Left renal cortex interstitium (tissue), 4 donors: ENCODE measurements at places on chromosomes 7 and 10. TPM values are rescaled to one million over a fixed set of nuclear protein-coding genes. Genes with fewer than 3 reads are reported as not detected.

Gene GFRA1
- 23.2 TPM for polyA plus RNA-seq

Gene AGBL3
- 13.9 TPM for polyA plus RNA-seq

Gene FAM13C
- polyA plus RNA-seq = 9.4 TPM

Gene PPP1R3C
- polyA plus RNA-seq = 34.1 TPM

Gene EPHA1
- polyA plus RNA-seq = 17.7 TPM

Gene ZNF485
- polyA plus RNA-seq = 4.9 TPM

Gene VTI1A
- polyA plus RNA-seq = 20.8 TPM

Gene EPC1
- polyA plus RNA-seq = 73.5 TPM

Gene MET
- 35.2 TPM for polyA plus RNA-seq

Gene VGF
- 0.12 TPM for polyA plus RNA-seq
